Stimulated activated CD4-positive, alpha-beta T cell treated with anti-CD3 and anti-CD28 coated beads, TNF-alpha, amount 100 ng/mL, for 24 hours (primary cell): ENCODE measurements at places on chromosomes 7 and 10.

DNA sequence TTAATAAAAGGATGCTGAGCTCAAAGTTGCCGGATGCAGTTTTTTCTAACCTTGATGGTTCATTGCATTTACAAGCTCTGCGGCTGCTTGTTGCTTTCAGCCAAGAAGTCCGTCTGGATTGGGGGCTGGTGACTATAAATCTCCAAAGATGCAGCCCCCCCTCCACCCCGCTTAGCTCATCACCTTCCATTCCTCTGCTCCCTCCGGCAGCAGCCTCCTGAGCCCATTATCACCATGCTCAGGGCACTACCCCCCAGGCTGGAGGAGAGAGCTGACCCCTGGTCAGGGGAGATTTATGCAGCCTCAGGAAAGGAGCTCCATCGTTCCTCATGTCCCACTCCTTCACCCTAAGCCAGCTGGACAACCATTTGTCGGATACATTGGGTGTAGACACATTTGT is 55.3 kb upstream of the ZRANB1 start:
- DNase-seq = no peak

- no peak for DNase-seq
Measured at GRCh38 chr10:72006026-72006425, 41.8 kb downstream of the CHST3 start.

- DNase-seq = no peak
Measured at GRCh38 chr10:83617692-83618545, 521.4 kb upstream of the GHITM start.

- DNase-seq = no peak
Measured at GRCh38 chr10:48542471-48543181, 62.2 kb downstream of the ARHGAP22 start.

GRCh38 chr7:148337995-148338747 is 252.4 kb upstream of the C7orf33 start:
- no peak for DNase-seq
